ENCODE measurements at places on chromosomes 7 and 10.

DNA sequence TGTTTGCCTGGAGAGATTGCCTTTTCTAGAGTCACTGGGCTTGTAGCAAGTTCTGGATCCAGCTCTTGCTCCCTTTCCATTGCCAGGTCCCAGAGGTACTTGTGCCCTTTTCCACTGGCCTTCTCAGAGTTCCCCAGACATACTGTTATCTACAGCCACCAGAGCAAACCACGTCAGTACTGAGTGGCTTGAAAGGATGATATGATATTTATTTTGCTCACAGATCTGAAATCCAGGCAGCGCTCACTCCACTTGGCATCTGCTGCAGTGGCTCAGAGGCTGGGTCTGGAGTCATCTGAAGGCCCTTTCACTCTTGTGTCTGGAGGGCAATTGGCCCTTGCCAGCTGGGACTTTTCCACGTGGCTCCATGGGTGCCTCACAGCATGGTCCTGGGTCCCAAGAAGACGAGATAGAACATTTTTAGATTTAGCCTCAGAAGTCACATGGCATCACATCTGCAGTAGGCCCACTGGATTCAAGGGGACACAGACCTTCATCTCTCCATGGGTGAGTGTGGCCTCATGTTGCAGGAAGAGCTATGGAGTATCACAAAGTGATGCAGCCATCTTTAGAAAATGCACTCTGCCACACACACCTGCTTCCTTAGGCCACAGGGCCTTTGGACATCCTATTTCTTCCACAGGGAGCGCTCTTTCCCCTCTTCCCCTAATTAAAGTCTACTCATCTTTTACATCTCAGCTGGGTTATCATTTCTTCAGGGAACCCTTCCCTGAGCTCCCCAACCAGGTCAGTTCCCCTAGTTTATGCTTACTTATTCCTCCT is 22.9 kb upstream of the TCF7L2 start:
- DNase-seq: no peak

DNA sequence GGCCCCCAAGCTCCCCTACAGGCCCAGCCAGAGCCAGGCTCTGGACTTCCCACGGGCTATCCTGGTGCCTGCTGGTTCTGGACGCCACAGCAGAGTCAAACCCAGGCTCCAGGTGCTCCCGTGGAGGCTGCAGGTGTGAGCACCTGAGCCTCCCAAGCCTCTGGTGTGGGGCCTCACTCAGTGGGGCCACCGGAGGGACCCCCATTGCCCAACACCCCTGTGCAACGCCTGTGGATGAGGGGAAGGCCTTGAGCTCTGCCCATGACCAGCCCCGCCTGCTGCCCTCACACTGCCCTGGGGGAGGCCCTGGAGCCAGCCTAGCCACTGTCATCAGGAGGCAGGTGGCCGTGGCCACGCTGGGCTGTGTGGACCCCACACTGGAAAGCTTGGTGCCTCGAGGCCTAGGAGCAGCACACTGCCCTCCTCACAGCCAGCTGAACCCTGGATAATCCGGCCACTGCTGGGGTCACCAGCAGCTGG is 229.3 kb downstream of the MAD1L1 start:
- DNase-seq: no peak

DNA sequence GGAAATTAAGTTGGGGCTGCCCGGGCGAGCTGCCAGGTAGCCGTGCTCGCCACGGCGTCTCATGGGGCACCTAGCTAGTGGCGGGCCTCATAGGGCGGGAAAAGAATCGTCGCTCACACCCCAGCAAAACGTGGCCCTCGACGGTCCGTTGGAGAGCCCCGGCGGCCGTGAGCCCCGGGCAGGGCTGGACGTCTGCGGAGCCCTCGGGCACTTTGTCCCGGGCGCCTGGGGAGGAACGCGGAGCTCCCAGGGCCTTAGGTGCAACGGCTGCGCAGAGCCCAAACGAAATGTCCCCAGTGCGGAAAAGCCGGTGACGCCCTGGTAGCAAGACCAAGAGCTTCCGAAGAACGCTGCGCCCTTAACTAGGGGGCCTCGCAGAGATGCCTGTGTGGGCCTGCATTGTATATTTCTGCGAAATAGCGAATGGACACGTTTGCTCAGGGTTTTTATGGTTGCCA is 866 bp upstream of the SFMBT2 start:
- no peak for DNase-seq

DNA sequence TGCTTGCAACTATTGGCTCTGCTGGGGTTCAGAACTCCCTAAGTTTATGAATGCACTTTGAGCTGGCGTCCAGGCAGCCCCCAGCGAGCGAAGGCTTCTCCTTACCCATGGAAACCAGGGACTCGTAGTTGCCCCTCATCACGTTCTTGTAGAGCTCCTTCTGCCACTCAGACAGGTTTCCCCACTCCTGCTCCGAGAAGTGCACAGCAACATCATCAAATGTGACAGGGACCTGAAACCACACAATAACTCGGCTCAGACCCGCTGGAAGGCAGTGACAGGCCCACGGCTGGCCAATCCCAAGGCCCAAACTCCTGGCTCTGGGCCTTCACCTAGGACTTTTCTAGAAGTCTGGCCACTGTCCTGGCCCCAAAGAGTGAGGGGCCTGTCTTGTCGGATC is 6.9 kb downstream of the ZNF777 start:
- no peak for DNase-seq

- no peak for DNase-seq
Observed at GRCh38 chr10:102120991-102121738, 997 bp upstream of the LDB1 start.

- no peak for DNase-seq
Observed at GRCh38 chr10:131560166-131560565, 248.6 kb upstream of the TCERG1L start.

DNA sequence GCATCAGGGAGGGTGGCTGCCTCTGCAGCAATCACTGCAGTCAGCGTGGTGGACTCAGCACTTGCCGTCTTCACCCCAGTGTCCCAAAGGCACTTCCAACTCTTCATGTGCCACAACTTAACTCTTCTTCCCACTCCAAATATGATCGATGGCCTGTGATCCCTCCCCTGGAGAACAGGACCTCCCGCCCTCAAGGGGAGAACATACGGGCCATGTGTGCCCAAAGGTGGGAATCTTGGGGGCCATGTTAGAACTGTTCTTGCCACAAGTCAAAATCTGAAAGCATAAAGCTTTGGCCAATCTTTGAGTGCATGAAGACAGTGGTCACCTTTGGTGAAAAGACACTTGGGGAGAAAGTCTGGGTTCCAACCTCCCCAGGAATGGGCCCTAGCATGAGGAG is 368.5 kb upstream of the MGMT start:
- DNase-seq: no peak

GRCh38 chr10:16566202-16566805 is 44.6 kb upstream of the C1QL3 start:
- no peak for DNase-seq

- no peak for DNase-seq
Observed at GRCh38 chr7:128270826-128271272, 29.8 kb downstream of the LEP start.

GRCh38 chr7:110373416-110373815 is 717.5 kb upstream of the LRRN3 start:
- DNase-seq: no peak

DNA sequence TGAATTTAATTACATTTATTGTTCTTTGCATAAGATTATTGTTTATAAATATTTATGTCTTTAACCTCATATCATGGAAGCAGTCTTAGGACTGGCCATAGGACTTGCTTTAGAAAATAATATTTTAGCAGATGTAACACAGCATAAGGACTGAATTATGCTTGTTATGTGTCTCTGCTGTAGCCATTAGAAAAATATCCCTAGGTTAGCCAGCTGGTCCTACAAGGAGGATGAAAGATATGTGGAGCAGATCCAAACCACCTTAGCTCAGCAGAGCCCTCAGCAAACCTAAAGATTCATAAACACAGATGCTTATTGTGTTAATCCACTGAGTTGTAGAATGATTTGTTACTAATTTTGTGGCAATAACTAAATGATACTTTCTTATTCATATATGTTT is 166.0 kb upstream of the COL1A2 start:
- DNase-seq: no peak

GRCh38 chr7:19815546-19815945 is 42.1 kb upstream of the TMEM196 start:
- DNase-seq: no peak

DNA sequence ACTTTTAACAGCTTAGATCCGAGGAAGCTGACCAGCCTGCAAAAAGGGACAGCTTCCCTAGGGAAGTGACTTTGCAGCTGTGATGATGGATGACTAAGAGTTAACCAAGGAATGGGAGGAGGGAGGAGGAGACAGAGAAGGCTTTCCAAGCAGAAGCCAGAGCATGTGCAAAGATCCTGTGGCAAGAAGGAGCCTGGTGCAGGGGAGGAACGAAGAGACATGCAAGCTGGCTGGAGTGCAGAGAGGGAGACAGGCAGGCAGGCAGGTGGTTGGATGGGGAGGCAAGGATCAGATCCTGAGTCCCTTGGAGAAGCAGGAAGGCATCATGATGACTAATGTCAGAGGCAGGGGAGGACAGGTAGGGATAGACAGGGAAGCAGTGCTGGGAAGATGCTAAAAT is 148.8 kb downstream of the PFKFB3 start:
- no peak for DNase-seq

- DNase-seq: no peak
Observed at GRCh38 chr10:113151190-113151666, 201.2 kb downstream of the TCF7L2 start.

GRCh38 chr7:55493408-55493807 is 78.9 kb downstream of the VOPP1 start:
- DNase-seq: no peak

DNA sequence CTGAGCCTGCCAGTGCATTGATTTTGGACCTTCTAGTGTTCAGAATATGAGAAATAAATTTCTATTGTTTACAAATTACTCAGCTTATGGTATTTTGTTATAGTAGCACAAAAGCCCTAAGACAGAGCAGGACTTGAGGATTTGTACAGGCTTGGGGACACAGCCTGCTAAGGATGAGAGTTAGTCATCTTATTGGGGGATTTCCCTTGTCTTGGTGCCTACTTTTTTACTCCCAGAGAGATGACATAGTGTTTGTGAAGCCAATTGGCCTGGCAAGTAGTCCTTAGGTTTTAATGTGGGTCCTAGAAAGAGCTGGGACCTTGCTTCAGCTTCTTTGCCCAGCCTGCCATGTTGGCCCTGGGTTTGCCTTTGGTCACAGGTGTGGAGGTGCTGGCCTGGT is 364.0 kb downstream of the REEP3 start:
- no peak for DNase-seq

- no peak for DNase-seq
Observed at GRCh38 chr10:77590344-77591237, 47.0 kb downstream of the KCNMA1 start.

DNA sequence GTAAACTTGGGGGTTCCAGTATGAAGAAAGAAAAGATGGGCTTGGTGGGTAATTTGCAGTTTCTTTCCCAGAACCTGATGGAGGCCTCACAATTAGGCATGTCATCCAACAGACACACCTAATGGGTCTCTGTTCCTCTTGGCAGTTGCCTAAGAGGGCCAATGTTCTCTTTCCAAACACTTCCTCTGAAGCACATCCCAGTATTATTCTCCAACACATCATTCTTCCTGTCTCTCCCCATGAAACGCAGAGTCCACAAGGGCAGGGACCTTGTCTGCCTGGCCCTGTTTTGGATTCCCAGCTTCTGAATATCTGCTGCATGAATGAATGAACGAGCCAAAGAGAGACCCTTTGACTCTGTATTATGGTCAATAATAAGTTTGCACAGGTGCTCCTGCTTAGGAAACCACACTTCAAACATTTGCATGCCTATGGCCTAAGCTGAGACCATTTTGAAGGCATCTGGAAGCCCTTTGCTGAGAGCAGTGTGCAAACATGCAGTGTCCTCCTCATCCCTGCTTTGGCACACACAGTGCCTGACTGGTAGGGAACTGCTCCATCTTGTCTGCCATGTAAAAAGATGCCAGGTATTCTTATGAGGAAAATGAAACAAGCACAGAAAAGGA is 100.9 kb upstream of the CHST15 start:
- DNase-seq: no peak

DNA sequence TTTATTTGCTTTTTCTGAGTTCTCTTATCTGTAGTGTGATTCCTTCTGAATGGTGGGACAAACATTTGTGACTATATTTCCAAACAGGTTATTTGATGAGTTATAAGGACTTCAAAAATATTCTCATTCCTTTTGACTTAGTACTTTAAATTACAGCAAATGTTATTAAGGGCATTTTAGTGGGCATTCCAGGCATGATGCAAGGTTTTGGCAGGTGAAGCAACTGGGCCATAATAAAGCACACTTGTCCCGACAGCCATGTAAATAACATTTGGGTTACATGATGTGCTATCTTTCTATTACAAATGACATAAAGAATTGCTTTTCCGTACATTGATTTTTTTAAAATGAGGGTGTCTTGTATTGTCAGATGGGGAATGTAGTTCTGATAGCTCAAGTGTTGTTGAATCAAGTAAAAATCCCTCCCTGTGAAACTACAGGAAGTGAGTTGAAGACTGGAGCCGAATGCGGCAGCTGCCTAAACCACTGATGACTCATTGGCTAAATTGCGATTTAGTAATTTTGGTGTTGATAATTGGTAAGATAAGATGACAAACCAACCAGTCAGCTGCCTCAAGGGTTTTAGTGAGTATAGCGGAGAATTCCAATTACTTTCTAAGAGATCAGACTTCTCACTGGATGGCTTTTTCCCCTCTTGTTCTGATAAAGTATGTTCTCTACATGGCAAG is 231.3 kb upstream of the NPY start:
- DNase-seq: no peak

DNA sequence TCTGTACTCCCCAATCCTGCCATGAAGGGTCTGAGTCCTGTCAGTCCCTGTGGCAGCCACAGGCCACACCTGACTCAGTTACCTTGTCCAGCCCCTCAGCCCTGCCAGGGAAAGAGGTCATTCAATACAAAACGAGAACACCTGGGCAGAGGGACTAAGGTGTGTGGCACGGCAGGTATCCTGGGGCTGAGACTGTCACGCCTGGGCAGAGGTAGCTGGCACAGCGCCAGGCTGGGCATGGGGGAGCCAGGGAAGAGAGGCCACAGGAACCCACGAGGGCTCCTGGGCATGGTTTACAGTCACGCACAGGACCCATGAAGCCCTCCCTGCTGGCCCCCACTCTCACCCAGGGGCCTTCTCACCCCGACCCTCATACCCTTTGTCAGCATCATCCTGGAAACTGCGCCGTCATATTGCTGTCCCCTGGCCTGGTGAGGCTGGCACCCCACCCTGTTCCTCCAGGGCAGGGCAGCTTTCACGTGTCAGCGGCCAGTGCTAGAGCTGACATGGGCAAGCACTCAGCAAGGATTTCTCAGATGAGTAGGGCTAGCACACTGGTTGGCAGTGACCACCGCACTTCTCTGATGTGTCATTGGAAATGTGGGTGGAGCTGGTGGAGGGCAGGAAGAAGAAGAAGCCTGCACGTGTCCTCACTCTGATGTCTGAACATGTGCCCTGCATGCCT is 42.7 kb downstream of the LRRC18 start:
- DNase-seq: no peak
